ENCODE measurements at places on chromosomes 16 and 17.

GRCh38 chr17:52686140-52686539, 527.6 kb upstream of the CA10 start:
- DNase-seq, result no peak

- no peak for DNase-seq
Measured at GRCh38 chr17:19374136-19374535, 4.2 kb upstream of the MAPK7 start.

- no peak for DNase-seq
Measured at GRCh38 chr17:42424991-42425610, 2.0 kb upstream of the CAVIN1 start.

- no peak for DNase-seq
Measured at GRCh38 chr16:59295474-59295873, 561.4 kb upstream of the GOT2 start.

DNA sequence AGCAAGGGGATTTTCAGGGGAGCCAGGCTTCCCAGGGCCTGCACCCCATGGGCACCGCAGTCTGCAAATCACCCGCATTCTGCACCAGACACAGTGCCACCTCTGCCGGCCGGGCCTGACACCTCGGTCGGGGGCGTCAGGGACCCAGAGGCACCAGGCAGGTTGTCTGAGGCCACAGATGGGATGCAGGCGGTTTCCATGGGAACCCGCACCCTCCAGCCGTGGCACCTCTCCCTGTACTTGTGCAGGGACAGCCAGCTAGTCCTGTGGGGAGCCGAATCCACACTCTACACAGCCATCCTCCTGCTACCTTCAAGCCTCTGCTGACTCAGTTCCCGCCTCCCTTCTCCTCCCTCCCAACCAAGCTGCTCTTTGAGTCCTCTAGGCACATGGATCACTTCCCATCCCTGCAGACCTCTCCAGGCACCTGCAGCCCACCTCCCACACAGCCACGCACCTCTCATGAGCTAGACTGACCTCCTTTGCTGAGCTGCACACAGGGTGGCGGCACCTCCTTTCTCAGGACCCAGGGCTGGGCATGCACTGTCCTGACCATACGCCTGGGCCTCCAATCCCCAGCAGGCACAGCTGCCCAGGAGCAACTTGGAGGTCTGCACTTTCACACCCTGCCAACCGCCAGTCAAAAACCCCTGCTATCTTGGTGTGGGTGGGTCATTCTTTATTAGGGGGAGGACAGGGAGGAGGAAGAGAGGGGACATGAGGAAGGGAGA, 119.5 kb downstream of the C16orf78 start:
- DNase-seq, result no peak

Measured in activated naive CD4-positive, alpha-beta T cell (primary cell).